ENCODE measurements at places on chromosomes 1 and 21.

DNA sequence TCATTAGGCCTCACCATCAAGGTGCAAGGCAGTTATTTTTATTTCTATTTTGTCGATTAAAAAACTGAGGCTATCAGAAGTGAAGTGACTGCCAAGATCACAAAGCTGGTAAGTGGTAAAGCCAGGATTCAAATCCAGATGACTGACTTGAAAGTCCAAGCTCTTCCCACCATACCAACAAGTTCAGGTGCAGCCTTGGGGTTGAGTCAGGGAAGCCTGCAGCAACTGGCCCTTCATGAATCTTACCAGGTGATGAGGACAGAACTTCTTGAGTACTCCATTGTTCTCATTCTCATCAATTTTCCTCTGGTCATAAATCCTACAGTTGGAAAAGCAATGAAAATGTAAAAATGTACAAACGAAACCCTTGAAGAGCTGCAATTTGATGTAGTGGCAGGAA, 20.2 kb downstream of the PEA15 start:
- DNase-seq = no peak

GRCh38 chr1:156241311-156241811, 623 bp upstream of the BGLAP start:
- DNase-seq = no peak

GRCh38 chr1:155695072-155695471, 6.2 kb downstream of the DAP3 start:
- no peak for DNase-seq

- DNase-seq = no peak
These were observed 384.0 kb upstream of the BEND5 start for GRCh38 chr1:49160677-49161076.

DNA sequence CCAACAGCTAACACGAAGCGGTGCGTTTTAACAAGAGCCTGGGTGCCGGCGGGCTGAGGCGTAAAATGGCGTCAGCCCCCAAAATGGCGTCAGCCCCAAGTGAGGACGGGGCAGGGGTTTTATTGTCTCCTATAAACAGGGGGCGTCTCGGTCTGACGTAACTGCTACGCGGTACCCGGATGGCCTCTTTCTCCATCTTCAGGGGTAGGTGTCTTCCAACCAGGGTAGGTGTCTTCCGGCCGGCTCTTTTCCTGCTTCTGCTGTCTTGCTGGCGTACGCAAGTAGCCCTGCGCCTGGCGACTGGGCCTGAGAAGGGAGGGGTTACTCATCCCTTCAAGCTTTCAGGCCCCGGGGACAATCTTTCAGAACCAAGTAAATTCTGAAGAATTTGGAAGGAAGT, 45.3 kb downstream of the LGR6 start:
- no peak for DNase-seq

GRCh38 chr1:47554901-47555300, 117.1 kb downstream of the FOXD2 start:
- DNase-seq = no peak

- DNase-seq = no peak
These were observed 2.2 kb upstream of the KRTAP10-4 start for GRCh38 chr21:44571296-44571695.

GRCh38 chr1:35726450-35727433, 8.1 kb upstream of the C1orf216 start:
- peak; percentile 43 for DNase-seq

DNA sequence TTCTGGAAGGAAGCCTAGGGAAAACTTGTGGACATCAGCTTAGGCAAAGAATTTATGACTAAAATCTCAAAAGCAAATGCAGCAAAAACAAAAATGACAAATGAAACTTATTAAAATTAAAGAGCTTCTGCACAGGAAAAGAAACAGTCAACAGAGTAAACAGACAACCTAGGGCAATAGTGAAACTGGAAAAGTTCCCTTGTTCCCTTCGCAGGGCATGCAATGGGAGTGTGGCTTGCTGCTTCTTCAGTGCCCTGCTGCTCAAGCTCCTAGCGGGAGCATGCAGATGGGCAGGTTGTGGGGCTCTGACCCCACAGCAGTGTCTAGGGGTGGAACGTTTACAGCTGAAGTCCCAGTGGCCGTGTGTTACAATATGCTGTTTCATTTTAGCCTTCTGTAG, 1797.4 kb downstream of the NCAM2 start:
- no peak for DNase-seq

GRCh38 chr1:65719391-65719790, 73.3 kb upstream of the PDE4B start:
- DNase-seq = no peak

DNA sequence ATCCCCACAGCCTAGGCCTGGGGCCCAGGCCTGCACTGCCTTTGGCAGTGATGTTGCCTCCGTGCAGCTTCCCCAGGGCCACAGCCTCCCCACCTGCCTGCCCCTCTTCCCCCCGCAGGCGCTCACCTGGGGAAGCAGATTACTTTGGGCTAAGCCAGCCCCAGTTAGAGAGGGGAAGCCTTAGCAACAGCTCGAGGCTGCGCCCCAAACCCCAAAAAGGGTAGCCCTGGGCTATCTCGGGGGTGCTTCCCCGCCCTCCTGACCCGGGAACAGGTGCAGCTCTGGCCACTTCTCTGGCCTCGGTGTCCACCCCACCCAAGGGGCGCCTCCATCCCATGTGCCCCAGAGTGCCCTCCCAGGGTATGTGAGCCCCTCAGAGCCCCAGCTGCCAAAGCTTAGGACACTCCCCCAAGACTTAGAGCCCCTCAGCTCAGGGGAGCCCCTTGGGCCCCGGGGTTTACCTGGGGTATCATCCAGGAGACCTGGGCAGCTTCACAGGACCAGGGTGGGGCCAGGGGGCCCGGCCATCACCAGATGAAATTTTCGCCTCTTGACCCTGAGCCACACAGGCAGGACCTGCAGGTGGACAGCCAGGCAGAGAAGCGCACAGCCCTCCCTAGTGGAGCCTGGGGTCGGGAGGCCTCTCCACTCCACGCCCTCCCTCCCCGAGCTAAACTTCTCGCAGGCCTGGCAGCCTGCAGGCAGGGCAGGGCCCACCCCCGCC, 3.3 kb upstream of the TTC34 start:
- DNase-seq = no peak

DNA sequence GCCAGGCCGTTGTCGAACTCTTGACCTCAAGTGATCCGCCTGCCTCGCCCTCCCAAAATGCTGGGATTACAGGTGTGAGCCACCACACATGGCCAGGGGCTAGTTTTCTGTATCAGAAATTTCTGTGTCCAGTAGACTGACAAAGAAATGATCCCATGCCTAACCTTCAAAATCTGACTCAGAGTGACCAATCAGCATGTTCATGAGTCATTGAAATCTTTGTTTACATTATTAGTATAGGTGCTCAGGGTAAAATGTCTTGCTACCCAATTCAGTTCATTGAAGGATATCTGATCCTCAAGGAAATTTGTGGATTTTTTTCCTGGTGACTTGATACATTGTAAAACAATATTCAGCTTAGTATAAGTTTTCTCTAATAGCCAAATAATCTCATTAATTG, 11.0 kb upstream of the LDLRAD2 start:
- no peak for DNase-seq

GRCh38 chr1:234608911-234609690, 877 bp downstream of the IRF2BP2 start:
- peak; percentile 64 for DNase-seq

Measured in stimulated activated CD4-positive, alpha-beta T cell treated with anti-CD3 and anti-CD28 coated beads, Interleukin-12 subunit alpha, Interleukin-12 subunit beta, amount 100 ng/mL, for 4 hours (primary cell).